ENCODE measurements at places on chromosomes 6 and 20. TPM values are rescaled to one million over a fixed set of nuclear protein-coding genes. Genes with fewer than 3 reads are reported as not detected.

Gene FAM83C
- total RNA-seq, result not detected

Gene KCNK15
- not detected for total RNA-seq

Gene SERINC1
- 26.0 TPM for total RNA-seq

Gene EDN3
- total RNA-seq, result not detected

Gene TFAP2C
- not detected for total RNA-seq

Gene SLC52A3
- total RNA-seq, result not detected

Data from OCI-LY7 (cell line).